ENCODE measurements at places on chromosomes 13 and 19.

DNA sequence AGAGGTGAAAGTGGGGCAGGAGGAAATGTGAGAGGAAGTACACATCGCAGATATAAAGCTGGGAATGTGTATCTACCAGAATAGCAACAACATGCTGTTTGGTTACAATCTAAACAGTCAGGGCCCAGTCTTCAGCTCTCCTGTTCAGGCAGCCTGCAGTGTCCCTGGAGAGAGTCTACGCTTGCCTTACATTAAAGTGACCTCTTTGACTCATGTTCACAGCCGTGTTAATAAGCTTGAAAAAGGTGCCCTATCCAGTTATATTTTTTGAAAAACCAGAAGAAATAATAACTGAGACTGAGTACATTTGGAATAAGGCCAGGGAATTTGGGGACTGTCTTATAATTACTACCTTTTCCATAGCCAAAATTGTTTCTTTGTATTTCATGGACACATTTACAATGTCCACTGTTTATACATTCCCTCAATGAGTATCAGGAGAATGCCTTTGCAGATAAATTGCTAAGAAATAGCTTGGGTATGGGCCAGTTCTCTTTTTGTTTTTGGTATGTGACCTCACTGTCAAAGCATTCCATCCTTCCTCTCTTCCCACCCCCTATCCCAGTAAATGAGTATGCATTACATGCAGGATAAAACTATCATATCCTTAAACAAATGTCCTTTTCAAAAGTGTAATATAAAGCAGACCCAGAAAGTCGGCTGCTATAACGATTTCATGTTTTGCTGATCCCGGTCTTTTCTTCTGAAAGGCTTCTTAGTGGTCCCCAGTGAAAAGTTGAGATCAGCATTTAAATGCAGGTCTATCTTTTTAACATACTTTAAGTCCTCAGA, 82.6 kb downstream of the PCDH9 start:
- no peak for DNase-seq

- DNase-seq = no peak
Observed at GRCh38 chr13:85694992-85695391, 104.2 kb downstream of the SLITRK6 start.

DNA sequence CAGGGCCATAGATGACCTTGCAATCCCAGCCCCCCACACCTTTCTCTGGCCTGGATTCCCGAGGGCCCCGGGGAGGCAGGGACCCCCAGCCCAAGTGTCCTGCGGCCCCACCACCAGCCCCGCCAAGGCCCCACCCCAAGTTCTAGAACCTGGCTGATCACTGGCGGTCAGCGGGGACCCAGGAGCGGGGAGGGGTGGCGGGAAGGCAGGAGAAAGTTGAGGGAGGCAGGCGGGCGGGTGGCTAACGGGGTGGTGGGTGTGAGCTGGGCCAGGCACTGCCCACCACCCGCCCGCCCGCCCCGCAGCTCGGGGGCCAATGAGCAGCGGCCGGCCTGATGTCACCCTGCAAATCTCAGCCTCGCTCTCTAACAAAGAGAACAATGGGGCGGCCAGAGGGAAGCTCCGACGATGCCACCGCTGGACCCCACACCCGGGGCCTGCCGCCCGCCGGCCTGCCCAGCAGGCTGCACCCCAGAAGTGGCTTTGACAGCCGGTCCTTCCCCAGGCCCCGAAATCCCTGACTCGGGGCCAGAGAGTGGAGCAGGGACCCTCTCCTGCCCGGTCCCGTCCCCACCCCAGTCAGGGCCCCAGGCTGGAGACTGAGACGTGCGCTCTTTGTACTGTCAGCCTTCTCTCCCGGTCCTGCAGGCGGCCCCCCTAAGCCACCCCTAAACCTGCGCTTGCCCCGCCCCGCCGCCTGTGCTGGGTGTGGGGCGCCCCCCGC, 1.6 kb downstream of the MEX3D start:
- DNase-seq = no peak

DNA sequence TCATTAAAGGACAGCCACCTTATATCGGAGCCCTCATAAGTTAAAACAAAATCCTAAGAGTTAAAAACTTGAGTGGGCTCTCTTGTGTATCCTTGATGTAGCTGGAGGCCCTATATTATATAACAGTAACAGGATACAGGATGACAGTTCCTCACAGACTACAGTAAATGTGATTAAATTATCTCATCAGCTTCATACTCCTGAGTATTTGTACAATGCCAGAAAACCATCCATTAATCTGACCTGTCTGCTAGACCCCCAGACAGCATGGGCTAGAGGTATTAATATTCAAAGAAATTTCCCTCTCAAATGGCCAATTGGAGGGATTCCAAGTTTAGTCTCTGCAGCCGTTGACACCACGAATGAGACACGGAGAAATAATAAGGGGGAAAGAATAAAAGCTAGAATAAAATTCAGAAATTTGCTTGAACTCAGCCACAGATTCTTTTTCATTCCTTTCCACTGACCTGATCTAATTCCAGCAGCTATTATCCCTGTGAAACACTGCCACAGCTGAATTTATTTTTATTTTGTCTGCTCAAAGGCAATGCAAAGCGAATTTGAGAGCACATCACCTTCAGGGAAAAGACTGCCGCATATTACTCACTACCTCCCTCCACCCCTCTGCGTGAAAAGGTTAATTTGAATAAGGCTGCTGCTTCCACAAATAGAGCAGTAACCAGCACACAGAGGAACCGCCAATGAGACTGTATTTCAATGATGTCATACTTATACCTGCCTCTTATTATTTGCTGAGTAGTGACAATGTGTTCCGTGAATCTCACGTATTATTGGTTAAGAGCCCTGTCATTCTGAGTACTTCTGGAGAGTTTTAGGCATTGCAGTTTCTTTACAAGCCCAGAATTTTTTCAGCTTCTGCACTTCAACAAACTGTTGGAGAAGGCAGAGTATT, 155.9 kb upstream of the KLF12 start:
- no peak for DNase-seq

DNA sequence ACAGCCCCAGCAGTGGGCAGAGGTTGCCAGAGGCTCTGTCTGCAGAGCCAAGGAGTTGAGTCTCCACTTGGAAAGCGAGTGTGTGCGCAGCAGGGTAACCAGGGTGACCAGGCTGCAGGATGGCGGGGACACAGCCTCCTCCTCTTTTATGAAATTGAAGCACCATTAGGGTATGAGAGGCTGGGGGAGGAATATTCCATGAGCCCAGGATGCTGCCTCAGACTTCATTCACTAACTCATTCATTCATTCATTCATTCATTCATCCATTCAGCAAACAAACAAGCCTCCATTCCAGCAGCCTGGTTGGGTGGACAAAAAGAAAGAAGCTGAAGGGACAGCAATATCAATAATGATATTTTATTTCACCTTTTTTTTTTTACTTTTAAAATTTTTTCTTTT, 6.6 kb upstream of the LMTK3 start:
- DNase-seq = no peak

- peak; percentile 82 for DNase-seq
Observed at GRCh38 chr13:72643311-72643989, 84.0 kb downstream of the MZT1 start.

- DNase-seq = no peak
Observed at GRCh38 chr13:48431987-48432615, 19.2 kb upstream of the LPAR6 start.

- no peak for DNase-seq
Observed at GRCh38 chr13:98880677-98881076, 97.2 kb downstream of the DOCK9 start.

DNA sequence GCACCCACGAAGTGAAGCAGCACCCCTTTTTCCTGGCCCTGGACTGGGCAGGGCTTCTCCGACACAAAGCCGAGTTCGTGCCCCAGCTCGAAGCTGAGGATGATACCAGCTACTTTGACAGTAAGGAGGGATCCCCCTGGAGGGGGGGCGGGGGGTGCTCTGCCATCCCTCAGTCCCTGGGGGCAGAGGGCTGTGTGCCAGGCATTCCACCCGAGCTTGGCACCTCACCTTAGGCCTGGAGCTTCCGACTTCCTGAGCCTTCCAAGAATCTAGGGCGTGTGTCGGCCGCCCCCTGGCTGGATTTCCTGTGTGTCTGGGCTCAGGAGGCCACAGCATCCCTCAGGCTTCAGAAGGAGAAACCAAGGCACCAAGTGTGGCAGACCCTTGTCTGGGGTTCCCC, 15.7 kb upstream of the PIK3R2 start:
- DNase-seq = no peak

DNA sequence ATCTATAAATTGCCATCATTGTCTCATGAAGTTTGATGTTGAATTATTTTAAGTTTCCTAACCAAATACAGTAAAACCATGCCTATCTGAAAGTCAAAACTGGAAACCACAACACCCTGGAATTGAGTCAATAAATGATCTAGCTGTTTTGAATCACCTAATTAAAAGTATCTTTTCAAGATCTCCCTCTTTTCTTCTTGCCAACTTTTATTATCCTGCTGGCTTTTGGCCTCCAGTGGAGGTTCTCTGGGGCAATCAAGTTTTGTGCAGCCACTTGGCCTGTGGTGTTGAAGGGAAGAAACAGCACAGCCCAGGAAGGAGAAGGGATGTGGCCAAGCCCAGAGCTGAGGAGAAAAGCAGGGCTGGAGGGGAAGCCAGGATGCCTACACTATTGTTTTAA, 255.4 kb downstream of the COG6 start:
- no peak for DNase-seq

- no peak for DNase-seq
Observed at GRCh38 chr13:108708921-108709320, 79.5 kb downstream of the MYO16 start.

- no peak for DNase-seq
Observed at GRCh38 chr19:28037186-28037585, 1175.8 kb downstream of the UQCRFS1 start.

- DNase-seq = no peak
Observed at GRCh38 chr13:106472621-106473020, 62.8 kb downstream of the EFNB2 start.

- no peak for DNase-seq
Observed at GRCh38 chr13:60111691-60112090, 52.0 kb downstream of the DIAPH3 start.

DNA sequence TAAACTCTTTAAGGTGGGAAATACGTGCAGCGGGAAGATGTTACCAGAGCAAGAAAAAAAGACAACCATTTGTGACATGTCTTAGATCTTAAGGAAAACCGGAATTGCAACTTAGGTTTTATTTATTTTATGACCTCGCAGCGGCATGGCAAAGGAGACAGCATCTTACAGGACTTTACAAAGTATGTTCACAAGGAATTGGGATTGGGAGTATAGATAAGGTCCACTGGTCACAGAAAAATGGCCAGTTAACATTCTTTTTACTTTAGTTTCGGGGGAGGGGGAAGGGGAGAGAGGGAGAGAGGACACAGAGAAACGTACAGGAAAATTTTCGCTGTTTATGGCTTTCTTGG, 104.5 kb upstream of the DIAPH3 start:
- no peak for DNase-seq

DNA sequence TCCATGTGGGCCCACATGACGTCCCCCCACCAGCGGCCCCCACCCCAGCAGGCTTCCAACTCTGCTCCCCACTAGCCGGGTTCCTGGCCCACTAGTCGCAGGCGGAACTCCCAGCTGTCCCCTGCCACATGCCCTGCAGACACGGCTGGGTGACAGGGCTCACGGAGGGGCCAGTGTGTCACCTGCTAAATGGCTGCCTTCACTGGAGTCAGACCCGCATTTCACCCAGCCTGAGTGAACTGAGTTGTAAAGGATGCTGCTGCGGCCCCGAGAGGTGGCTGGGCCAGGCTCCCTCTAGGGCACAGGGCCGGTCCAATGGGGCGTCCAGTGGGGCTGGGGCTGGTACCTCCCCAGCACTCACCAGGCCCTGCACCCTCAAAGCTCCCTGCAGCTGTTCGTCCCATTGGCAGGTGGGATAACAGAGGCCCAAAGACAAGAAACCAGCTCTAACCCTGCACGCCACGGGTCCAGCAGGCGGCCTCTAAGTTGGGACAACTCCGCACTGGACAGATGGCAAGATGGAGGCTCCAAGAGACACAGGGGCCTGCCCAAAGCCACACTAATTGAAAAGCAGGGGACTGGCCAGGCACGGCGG, 3.2 kb downstream of the LMNB2 start:
- no peak for DNase-seq

DNA sequence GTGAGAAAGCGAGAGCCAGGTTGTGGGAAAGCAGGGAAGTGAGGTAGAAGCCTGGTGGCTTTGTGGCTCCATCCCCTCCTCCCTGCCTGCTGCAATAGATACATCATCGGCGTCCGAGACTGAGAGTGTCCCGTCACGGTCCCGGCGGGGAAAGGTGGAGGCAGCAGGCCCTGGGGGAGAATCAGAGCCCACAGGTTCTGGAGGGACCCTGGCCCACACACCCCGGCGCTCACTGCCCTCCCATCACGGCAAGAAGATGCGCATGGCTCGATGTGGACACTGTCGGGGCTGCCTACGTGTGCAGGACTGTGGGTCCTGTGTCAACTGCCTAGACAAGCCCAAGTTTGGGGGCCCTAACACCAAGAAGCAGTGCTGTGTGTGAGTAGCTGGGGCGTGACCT, 5.1 kb downstream of the KMT2B start:
- DNase-seq = no peak

- DNase-seq = no peak
Observed at GRCh38 chr13:94483970-94484369, 4.5 kb upstream of the DCT start.

DNA sequence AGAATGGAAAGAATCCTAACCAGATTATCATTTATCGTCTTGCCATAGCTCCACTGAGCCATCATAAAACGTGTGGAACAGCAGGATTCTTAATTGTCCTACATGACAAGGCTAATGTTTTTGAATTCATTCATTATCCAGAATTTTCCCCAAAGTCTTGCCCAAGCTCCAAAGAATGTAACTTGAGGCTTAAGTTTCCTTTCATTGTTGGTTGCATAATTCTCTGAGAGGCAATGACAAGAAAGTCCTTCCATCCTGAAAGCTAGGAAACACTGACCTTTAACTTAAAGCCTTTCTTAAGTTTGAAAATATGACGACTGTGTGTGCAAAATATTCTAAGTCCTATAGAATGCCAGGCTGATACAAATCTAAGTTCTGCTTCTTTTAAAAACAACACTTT, 546.1 kb downstream of the SUCLA2 start:
- no peak for DNase-seq

DNA sequence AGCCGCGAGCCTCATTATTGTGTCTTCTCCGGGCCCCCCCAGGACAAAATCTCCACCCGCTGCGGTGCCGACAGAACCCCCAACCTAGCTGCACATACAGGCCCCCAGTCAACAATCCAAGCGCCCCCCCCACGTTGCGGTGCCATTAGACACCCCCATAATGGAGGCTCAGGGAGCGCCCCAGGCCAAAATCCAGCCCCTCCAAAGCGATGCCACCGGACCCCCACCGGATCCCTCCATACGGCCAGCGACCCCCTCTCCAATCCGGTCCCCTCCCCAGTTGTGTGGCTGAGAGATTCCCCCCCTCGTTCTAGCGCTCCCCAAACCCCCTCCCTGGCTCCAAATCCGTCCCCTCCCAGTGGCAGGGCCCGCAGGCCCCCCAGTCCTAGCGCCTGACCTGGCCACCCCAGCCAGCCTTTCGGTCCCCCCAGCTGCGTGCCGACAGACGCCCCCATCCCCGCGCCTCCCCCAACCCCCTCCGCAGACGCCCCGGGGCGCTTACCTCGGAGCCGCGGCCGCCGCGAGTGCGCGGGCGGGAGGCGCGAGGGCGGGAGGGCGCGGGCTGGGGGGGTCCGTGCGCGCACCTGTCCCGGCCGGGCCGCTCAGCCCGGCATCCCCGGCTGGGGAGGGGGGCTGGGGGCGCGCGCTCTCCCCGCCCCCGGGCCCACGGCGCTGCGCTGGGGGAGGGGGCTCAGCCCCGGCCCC, 21.6 kb upstream of the SEMA6B start:
- no peak for DNase-seq

GRCh38 chr13:114141261-114141996, 9.0 kb upstream of the RASA3 start:
- DNase-seq = no peak
